Activated T-cell treated with anti-CD3 and anti-CD28 coated beads for 4 hours (primary cell): ENCODE measurements at places on chromosomes 5 and 9.

DNA sequence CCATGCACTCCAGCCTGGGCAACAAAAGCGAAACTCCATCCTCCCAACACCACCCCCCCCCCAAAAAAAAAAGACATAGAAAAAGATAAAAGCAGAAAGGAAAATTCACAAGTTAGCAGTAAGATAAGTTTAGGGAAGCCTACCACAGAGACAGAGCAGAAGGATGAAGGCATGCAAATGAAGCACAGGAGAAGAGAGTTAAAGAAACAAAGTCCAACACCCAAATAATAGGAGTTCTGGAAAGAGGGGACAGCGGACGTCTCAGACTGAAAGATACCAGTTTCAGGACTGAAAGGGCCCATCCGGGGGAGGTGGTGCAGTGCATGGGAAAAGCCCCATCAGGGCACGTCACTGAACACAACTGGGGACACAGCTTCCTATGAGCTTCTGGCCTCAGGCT is 54.3 kb downstream of the OTULIN start:
- DNase-seq: no peak

DNA sequence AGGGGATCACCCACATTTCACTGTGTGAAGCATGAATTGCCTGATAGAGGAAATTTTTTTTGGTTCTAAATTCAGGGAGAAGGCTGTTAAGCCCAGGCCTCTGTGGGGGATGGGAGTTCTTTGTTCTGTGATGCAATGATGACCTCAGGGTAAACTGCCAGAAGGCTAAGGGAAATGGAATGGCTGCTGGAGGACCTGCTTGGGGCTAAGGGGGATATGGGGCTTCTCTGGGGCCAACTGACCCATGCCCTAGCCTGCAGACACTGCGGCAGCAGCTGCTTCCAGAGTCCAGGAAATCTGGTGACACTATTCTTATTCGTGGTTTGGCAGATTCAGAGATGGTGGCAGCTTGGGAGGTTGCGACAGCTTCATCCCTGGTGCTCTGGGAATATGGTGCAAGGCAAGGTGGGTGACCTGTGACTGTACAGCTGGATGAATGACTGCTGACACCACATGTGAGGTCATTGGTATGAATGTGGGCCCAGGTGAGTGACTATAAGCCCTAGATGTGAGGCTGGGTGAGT is 30.3 kb downstream of the VCP start:
- no peak for DNase-seq

DNA sequence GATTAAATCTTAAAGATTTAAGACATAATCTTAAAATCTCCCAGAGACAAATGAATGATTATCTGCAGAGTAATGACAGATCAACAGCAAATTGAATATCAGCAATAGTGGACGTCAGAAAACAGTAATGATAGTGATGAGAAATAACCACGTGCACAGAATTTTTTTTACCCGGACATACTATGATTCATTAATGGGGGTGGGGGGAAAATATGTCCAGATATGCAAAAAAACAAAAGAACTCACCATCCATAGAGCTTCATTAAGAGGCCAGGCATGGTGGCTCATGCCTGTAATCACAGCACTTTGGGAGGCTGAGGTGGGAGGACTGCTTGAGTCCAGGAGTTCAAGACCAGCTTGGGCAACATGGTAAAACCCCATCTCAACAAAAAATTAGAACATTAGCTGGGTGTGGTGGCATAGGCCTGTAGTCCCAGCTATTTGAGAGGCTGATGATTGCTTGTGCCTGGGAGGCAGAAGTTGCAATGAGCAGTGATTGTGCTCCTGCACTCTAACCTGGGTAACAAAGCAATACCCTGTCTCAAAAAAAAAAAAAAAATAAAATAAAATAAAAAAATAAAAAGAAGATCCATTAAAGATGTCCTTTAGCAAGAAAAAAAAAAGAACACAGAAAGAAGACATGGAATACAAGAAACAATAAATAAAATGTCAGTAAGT is 30.9 kb upstream of the SHOC1 start:
- DNase-seq: no peak

- no peak for DNase-seq
Measured at GRCh38 chr5:55022450-55022849, 1.6 kb upstream of the GZMK start.

GRCh38 chr5:54251981-54252380 is 58.4 kb downstream of the ARL15 start:
- DNase-seq: no peak

DNA sequence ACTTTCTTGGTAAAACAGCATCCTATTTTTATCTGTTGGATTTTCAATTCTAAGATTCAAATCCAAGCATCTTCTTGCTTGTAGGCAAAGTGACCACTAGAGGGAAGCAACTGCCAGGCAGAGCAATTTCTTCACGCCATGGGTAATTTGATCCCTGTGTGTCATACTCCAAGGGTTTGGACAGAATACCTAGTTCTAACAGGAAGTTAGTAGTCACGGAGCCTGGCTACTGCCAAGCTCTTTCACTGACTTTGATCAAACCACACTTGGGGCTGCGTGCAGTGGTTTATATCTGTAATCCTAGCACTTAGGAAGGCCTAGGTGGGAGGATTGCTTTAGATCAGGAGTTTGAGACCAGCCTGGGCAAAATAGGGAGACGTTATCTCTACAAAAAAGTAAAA is 473.6 kb upstream of the TNC start:
- DNase-seq: no peak

DNA sequence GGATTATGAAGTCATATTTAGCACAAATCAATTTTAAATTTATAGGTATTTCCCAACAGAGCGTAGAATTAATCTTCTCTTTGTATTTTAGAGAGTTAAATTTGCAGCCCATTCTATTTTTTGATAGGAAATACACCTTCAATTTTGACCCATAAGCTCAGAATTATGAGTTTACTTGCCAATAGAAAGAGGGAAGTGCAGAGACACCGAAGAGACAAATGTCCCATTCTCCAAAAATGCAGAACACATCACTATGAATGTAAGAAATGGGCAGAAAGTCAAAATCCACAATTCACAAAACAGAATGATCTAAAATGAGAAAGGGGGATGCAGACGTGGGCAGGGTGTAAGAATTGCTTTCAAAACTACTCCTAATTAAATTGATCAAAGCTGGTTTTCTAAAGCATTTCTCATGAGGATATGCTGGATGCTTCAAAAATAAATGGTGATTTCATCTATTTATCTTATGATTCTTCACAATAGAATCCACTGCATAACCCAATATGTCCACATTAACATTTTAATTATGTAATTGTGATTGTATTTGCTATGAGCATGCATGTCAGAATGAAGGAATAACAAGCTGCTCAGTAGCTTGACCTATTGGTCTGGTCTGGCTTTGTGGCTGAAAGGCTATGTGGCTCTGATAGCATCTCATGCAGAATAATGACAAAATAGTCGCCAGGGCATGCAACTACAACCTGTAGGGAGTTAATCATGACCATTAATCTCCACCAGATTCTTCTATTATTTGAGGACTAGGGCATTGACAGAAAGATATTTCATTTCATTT is 550.1 kb upstream of the CDH18 start:
- no peak for DNase-seq

DNA sequence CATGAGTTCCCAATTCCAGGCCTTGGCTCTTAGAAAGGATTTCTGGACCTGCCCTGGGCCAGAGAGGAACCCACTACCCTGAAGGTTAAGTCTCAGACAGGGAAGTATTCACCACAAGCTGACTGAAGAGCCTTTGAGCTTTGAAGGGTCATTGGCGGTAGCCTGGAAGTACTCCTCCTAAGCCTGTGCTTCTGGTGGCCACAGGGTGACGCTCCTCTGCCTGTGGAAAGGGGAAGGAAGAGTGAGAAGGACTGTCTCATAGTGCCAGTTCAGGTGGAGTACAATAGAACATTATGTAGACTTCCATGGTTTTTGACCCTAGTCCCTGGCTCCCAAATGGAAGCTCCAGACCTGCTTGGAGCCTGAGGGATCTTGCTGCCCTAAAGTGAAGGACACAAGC is 1233.2 kb upstream of the CDH6 start:
- no peak for DNase-seq

GRCh38 chr5:160463740-160464465 is 42.2 kb downstream of the PTTG1 start:
- DNase-seq: no peak

GRCh38 chr5:32578363-32578762 is 7.0 kb upstream of the SUB1 start:
- no peak for DNase-seq

DNA sequence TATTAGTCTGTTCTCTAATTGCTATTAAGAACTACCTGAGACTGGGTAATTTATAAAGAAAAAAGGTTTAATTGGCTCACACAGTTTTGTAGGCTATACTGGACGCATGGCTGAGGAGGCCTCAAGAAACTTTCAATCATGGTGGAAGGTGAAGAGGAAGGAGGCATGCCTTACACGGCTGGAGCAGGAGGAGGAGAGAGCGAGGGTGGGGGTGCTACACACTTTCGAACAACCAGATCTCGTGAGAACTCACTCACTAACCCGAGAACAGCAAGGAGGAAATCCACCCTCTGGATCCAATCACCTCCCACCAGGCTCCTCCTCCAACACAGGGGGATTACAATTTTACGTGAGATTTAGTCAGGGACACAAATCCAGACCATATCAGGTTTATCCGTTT is 90.0 kb downstream of the RMI1 start:
- DNase-seq: no peak

DNA sequence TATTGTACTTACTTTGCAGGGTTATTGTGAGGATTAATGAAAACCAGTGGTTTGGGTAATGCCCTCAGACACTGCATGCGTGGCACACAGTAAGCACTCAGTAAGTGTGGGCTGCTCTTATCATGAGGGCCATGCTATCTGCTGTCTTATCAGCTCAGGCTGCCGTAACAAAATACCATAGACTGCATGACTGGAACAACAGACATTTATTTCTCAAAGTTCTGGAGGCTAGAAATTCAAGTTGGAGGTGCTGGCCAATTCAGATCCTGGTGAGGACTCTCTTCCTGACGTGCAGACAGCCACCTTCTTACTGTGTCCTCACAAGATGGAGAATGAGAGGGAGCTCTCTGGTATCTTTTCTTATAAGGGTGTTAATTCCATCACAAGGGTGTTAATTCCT is 23.9 kb upstream of the SH3PXD2B start:
- no peak for DNase-seq

DNA sequence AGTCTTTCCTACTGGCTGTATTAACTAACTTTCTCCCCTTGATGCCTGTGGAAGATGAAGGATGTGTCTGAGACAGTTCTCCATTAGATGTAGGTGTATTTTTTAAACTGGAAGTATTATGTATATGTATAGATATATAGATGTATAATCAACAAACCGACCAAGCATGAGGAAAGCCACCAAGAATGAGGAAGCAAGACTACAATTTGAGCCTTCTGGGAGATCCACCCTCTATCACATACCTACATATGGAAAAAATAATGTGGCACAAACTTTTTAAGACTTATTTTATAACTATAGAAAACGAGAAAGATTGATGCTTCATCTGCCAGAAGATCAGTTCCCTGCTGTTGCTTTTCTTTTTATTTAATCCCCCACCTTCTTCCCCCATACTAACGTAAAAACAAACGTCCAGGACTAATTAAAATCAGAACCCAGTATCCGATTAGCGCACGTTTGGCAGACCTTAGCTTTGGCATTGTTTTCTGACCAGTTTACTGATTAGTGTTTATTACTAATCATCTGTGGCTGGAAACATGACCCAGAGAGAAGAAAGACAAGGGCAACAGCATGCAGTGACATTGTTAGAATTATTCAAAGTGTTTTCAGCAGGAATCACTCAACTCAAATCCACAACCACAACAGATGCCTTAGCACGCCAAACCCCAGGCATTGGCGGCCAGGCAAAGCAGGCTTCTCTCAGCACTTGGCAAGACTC is 490.2 kb downstream of the EBF1 start:
- DNase-seq: no peak

GRCh38 chr5:124176692-124177091 is 569.7 kb downstream of the ZNF608 start:
- no peak for DNase-seq

GRCh38 chr9:15307523-15307841 is 466 bp upstream of the TTC39B start:
- no peak for DNase-seq

DNA sequence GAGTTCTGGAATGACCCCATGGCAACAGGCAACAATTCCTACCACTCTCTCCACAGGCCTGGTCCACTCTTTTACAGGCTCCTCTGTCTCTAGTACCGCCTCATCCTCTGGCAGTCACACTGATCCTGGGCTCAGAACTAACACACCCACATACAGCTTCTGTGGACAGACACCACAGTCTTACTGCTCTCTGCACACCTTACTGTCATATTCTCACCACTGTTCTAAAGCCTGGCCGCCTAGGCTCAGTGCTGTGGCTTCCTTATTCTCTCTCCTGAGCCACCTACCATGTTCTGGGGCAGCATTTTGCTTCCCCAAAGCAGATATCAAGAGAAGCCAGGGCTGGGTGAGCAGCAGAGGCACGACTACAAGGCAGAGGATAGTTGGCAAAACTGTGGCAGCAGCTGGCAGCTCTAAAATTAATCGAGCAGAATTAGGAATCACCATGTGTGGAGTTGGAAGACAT is 14.8 kb downstream of the REEP5 start:
- no peak for DNase-seq

- DNase-seq: no peak
Measured at GRCh38 chr5:34991486-34992238, 56.1 kb downstream of the AGXT2 start.

GRCh38 chr5:179290681-179291540 is 54.4 kb downstream of the ADAMTS2 start:
- no peak for DNase-seq

GRCh38 chr5:155316070-155316714 is 302.6 kb downstream of the KIF4B start:
- no peak for DNase-seq

DNA sequence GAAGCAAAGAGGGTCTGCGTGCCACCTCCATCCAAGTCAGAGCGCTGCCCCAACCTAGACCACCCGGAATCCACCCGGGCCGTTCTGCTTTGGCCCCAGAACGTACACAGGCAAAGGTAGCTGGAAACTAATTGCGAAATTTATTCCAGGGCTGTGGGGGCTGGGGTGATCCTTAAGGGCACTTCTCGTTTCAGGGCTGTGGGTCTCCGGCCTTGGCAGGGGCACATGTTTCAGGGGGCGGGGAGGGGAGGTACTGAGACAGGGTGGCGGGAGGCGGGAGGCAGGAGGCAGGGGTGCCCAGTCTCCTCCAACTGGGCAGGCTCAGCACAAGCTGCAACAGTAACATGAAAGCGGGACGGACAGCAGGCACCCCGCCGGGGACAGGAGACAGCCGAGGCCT is 26.1 kb downstream of the NR5A1 start:
- DNase-seq: no peak

DNA sequence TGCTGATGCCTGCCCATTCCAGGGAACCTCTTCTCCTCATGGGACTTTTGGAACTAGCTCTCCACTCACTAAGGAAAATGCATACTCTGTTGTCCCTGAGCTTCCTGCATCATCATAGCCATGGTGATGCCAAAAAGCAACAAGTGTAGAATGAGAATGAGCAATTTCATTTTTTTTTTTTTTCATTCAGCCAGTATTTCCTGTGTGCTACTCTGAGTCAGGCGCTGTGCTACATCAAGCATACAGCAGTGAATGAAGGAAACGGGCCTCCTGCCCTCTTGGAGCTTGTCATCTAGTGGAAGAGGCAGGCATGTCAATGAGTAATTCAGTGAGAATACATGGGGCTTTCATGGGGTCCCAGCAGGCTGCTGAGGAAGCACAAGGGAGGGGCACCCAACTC is 483.1 kb downstream of the BNC2 start:
- no peak for DNase-seq
